ENCODE measurements at places on chromosomes 2 and 18. TPM values are rescaled to one million over a fixed set of nuclear protein-coding genes. Genes with fewer than 3 reads are reported as not detected.

The KIAA2012 gene
- not detected for polyA plus RNA-seq

DNA sequence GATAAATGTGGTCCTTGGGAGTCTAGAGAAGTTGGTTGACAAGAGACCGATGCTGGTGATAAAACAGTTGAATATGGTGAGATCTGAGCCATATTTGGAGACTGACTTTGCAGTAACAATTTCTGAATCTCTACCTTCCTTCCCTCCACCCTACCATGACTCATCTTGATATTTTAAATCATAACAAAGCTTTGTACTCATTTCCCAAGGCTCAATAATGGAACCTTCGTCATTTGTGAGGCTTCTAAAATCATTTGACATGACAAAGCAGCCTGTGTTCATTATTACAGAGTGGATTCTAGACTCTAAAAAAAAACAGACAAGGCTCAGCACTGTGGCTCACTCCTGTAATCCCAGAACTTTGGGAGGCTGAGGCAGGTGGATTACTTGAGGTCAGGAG is 38.5 kb upstream of the PDCL3 start:
- no peak for DNase-seq
- H3K36me3 ChIP-seq: no peaks in the 10 kb centered on the region
- no peaks in the 10 kb centered on the region for H3K4me1 ChIP-seq
- no peak overlapping the region for H3K4me3 ChIP-seq
- H3K27ac ChIP-seq: no peak overlapping the region
- no peaks in the 10 kb centered on the region for H3K27me3 ChIP-seq

DNA sequence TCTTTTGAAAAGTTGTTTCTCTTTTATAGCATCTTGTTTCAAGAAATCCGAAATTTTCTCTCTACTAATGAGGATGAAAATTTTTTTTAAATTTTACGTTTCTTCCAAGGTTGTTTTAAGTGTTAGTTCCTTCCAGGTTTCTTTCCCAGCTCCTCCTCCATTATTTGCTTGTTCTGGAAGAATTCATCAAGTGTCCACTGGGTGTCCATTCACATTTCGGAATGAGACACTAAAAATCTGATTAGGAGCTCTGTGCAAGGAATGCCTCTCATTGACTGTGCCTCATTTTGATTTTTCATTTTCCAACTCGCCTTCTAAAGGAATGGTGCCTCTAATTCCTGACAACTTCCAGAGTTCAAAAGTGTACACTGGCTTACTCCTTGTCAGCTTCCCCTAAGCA is 6.1 kb downstream of the SP100 start:
- no peak for DNase-seq
- no peaks in the 10 kb centered on the region for H3K27me3 ChIP-seq
- H3K36me3 ChIP-seq: peaks cover 4% of the 10 kb centered on the region
- H3K4me3 ChIP-seq: no peak overlapping the region

- H3K36me3 ChIP-seq: no peaks in the 10 kb centered on the region
- no peak for DNase-seq
- H3K27ac ChIP-seq: no peak overlapping the region
- no peaks in the 10 kb centered on the region for H3K27me3 ChIP-seq
- H3K4me3 ChIP-seq: no peak overlapping the region
Measured at GRCh38 chr2:126894082-126894481, 4.6 kb upstream of the TEX51 start.

DNA sequence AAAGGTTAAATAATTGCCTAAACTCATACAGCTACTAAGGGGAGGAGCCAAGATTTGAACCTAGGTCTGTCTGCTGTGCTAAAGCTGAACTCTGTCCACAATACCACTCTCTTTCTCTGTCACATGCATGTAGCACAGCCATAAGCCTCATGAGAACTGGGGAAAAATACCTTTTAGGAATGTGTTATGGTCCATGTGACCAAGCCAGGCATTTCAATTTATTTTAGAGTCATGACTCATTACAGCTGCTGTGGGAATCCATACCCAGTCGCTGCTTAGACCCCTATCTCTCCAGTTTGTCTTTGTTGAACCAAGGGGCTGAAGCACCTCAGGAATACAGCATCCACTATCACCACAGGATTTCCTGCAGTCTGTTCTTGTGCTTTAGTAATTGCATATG is 200.0 kb upstream of the SIX3 start:
- H3K4me3 ChIP-seq: no peak overlapping the region
- H3K27me3 ChIP-seq: no peaks in the 10 kb centered on the region
- H3K36me3 ChIP-seq: no peaks in the 10 kb centered on the region
- no peak for DNase-seq
- H3K4me1 ChIP-seq: no peaks in the 10 kb centered on the region

The SLC38A11 gene
- not detected for polyA plus RNA-seq

The RAMP1 gene
- 0.59 TPM for polyA plus RNA-seq

DNA sequence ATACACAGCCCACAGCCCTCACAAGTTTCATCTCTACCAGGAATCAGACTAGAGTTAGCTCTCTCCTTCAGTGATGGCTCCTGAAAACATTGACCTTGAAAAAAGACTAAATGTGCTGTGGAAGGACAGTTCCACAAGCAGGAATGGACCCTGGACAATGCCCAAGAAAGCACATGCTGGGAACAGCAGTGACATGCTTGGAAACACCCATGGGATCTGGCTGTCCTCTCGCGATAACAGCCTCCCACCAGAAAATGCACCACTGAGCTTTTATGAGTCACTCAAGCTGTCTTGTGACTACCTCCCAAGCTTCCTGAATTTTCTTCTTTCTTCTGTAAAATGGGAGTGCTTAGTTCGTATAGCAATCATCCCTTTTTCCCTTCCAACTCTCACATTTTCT is 269.2 kb downstream of the LRATD1 start:
- DNase-seq: no peak
- H3K4me3 ChIP-seq: no peak overlapping the region
- H3K4me1 ChIP-seq: no peaks in the 10 kb centered on the region
- no peak overlapping the region for H3K27ac ChIP-seq
- H3K36me3 ChIP-seq: no peaks in the 10 kb centered on the region

- H3K27ac ChIP-seq: no peak overlapping the region
- no peaks in the 10 kb centered on the region for H3K36me3 ChIP-seq
- H3K4me1 ChIP-seq: no peaks in the 10 kb centered on the region
- no peak overlapping the region for H3K4me3 ChIP-seq
- DNase-seq: no peak
- no peaks in the 10 kb centered on the region for H3K27me3 ChIP-seq
Measured at GRCh38 chr2:171185941-171186340, 25.2 kb upstream of the TLK1 start.

DNA sequence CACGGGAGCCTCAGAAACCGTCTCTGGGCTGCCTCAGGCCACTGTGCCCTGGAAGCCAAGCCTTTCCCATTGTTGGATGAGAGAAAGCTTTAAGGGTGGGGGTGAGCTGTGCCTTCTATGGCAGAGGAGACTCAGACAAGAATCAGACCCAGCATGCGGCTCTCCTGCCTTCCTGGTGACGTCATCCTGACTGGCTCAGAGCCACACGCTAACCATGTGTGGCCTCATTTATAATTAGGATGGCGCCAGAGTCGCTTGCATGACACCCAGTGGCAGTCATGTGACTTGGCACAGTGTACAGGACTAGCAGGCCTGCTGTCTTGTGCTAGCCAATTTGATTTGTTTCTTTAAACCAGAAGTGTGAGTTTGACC is 99.1 kb downstream of the SH3BP4 start:
- H3K27ac ChIP-seq: no peak overlapping the region
- no peaks in the 10 kb centered on the region for H3K4me1 ChIP-seq
- DNase-seq: no peak
- no peaks in the 10 kb centered on the region for H3K27me3 ChIP-seq
- no peaks in the 10 kb centered on the region for H3K36me3 ChIP-seq

The CBLN2 gene
- not detected for polyA plus RNA-seq

Measured in CD8-positive, alpha-beta memory T cell (primary cell).